ENCODE measurements at places on chromosomes 12 and 14.
A peak's percentile ranks its signal among the peaks of the same experiment; 100 is the strongest.

- peak; percentile 39 for DNase-seq
Observed at GRCh38 chr14:91249841-91250616, 5.5 kb upstream of the GPR68 start.

DNA sequence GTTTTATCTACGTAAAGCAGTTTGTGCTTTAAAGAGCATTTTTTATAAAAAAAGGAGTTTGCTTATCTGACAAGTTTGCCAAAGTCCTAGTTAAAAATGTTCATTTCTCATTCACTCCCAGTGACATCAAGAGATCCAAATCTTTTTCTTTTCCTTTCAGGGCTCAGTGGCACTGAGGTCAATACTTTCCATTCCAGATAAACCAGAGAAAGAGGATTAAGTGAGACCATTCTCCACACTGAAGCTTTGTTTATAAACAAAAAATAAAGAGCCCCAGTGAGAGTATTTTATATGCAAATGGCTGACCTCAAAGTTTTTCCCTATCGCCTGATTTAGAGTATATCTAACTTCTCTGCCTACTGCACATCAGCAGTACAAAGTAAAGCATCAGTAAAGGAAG, 199.8 kb downstream of the ALG10B start:
- no peak for DNase-seq

GRCh38 chr12:108727161-108727560, 4.2 kb downstream of the CORO1C start:
- DNase-seq: no peak

GRCh38 chr12:46556105-46556559, 183.6 kb upstream of the SLC38A2 start:
- peak; percentile 87 for DNase-seq

DNA sequence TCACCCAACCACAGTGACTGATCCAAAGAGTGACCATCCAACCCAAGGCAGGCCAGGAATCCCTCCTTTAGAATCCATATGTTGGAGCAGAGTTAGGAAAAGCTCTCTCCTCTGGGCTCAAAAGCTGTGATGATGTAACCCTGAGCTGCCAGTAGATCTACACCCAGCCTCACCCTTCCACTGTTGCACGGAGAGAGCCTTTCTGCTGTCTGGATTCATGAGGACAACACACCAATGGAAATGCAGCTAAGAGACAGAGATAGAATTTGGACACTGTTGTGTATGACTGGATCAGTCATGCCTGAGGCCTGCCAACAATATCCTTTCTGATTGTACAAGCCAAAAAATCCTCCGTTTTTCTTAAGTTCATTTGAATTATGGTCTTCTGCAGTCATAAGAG, 4.4 kb upstream of the OR6J1 start:
- no peak for DNase-seq

- no peak for DNase-seq
Observed at GRCh38 chr14:75277008-75277814, 1.4 kb upstream of the FOS start.

DNA sequence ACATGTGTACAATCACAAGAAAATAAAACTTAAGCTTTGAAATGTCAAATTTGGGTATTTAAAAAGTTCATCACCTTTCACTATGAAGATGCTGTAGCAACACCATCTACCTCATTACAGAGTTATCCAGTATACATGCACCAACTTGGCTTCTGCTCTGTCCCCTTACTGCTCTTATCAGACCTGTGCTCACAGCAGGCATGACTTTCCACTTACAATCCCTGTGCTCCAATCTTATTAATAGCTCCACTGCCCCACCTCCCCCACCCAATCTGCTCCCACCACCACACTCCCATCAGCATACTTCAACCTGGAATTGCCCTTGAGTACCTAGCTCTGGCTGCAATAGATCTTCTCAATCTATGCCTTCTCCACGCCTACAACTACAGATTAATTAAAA, 13.3 kb downstream of the GALC start:
- no peak for DNase-seq

- no peak for DNase-seq
Observed at GRCh38 chr12:50615907-50616296, 111.1 kb downstream of the DIP2B start.

- no peak for DNase-seq
Observed at GRCh38 chr12:57894399-57895292, 46.7 kb upstream of the ATP23 start.

- no peak for DNase-seq
Observed at GRCh38 chr12:15181017-15181683, 40.1 kb downstream of the RERG start.

DNA sequence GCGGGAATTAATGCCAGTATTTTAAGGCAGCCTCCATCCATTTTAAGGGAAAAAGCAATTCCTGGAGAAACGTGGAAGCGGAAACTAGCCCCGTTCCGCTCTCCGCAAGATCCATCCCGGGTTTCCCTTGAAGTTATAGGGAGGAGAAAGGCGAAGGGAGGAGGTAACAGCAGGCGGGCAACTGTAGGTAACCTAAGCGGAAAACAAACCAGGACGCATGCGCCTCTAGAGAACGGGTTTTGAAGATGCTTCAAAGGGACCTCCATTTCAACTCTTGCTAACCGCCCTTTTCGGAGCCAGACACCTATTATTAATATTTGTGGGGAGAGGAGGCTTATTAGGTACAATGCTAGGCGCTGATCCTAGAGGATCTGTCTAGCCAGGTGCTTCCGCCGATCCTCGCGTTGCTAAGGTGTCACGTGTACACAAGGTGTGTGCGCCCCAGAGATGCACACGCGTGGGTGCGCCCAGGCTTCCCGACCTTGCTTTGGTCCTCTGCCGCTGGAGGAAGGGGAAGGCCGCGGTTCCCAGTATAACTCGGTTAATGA, 6.2 kb downstream of the TBX5 start:
- DNase-seq: no peak

GRCh38 chr14:88775532-88775931, 17.2 kb downstream of the EML5 start:
- DNase-seq: no peak

- no peak for DNase-seq
Observed at GRCh38 chr14:77046721-77047120, 18.2 kb upstream of the IRF2BPL start.

DNA sequence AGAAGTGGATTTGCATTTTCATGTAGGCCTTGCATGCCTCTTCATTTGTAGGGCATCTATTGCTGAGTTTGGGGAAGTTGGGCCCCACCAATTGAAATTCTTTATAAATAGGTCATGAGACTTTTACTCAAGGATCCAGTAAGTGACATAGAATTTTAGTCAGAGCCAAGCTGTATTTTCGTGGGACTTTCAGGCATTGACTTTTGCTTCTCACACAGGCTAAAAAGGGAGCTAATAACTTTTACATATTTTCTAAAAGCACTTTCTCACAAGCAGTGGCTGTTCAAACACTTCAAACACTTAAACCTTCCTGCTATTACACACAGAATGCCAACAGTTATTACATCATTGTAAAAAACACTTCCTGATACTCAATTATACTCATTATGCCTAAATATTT, 260.5 kb downstream of the MSRB3 start:
- no peak for DNase-seq

- no peak for DNase-seq
Observed at GRCh38 chr14:68583548-68584280, 209.2 kb downstream of the ZFP36L1 start.

DNA sequence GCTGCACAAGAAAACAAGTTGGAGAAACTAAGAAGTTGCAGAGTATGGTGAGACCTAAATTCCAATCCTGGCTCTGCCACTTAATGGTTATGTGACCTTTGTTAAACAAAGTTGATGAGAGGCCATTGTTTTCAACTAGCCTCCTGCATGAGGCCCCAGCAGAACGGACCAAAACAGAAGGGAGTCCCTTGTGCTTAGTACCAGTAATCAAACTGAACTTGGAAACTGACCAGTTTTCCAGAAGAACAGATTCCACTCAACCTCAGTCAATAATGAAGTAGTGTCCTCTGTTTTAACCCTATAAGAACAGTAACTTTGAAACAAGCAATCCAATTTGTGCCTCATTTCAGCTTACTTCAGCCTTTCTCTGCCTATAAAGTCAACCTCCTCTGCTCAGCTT, 69.9 kb downstream of the C12orf56 start:
- DNase-seq: no peak
